ENCODE measurements at places on chromosomes 4 and X.

GRCh38 chrX:43604753-43605152, 51.3 kb upstream of the MAOA start:
- no peak for DNase-seq

DNA sequence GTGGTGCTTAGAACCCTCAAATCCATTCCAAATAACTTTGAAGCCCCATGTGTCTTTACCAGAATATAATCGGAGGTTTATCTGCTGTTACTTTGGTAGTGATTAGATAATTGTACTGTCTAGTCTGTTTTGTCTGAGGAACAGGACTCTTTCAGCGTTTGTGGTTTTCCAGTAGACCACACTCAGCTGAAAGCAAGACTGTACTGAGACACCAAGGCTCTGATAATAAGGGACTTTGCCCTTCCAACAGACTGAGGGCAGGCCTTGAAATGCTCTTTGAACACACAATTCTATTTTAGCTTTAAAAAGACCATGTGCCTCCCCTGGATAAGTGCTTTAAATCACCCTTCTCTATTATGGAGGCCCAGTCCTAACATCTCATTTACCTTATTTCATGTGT, 76.1 kb downstream of the KLHL8 start:
- DNase-seq: no peak

GRCh38 chr4:121057466-121057922, 14.8 kb downstream of the NDNF start:
- no peak for DNase-seq

- no peak for DNase-seq
Observed at GRCh38 chr4:950136-951020, 18.1 kb downstream of the TMEM175 start.
